A549 (cell line): ENCODE measurements at places on chromosomes 5 and 9. TPM values are rescaled to one million over a fixed set of nuclear protein-coding genes. Genes with fewer than 3 reads are reported as not detected.

GRCh38 chr9:8434621-8435020 is 635.0 kb upstream of the DMAC1 start:
- DNase-seq = no peak

DNA sequence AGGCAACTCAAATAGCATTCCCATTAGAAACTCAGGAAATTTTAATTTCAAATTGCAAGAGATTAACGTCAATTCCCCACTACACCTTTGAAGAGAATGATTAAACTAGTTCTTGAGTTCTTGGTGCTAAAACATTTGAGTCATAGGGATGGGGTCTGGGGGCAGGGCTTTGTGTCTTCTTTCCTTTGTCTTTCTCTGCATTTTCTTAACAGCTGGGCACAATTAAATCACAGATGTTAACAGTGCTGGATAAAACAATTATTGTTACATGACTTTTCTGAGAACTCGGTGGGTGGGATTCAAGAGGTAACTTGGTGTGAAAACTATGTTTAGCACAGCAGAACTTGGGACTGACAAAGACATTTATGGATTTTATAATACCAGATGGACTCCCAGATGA is 351.9 kb upstream of the TNC start:
- DNase-seq = no peak

DNA sequence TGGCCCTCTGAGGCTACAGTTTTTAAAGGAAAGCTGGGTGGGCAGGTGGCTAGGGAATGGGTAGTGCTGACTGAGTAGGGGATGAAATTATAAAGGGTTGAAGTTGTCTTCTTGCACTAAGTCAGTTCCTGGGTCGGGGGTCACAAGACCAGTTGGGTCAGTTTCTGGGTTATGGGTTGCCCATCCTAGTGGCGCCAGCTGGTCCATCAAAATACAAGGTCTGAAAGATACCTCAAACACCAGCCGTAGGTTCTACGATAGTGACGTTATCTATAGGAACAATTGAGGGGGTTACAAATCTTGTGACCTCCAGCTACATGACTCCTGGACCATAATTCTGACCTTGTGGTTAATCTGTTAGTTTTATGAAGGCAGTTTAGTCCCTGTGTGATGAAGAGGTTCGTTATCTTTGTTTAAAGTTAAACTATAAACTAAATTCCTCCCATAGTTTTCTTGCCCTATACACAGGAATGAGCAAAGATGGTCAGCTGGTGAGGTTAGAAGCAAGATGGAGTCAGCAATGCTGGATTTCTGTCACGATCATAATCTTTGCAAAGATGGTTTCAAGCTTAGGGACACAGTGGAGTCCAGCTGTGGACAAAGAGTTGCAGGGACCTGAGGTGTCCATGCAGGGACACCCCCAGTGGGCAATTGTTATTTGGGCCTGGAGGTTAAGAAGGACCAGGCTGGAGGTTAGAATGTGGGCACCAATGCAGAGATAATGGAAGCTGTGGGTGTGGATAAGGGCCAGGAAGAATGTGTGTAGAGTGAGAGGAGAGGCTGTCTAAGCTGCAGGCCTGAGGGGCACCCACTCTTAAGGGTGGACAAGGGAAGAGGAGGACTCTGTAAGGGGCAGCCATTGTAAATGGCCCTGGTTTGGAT is 14.0 kb upstream of the CREBRF start:
- no peak for DNase-seq

DNA sequence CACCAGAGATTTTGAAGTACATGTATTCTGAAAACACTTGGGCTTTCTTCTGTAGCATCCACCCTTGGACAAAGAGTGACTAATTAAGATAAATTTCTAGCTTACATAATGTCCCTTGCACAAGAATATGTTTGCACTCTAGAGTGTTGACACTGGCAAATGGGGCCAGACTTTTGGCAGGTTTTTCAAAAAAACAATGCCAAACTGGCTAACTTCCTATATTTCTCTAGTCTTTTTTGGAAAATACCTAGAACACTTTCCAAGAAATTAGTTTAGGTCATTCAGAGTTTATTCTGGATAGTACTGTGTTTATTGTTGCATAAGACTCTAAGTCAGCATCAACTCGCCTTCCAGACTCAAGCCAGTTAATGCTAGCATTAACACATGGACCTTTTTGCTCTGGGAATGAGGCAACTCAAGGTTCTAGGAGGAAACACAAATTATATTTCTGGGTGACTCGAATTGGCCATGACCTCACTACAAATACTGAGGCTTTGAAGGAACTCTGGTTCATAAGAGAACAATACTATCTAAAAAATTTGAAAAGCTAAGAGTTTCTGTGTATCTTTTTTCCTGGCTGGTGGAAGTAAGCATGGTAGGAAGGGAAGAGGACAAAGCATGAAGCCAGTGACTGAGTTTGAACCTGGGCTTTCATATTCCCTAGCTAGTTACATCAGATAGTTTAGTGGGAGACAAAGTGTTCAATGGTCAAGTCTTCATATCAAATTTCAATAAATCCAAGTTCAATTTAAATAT is 101.6 kb downstream of the NREP start:
- no peak for DNase-seq

DNA sequence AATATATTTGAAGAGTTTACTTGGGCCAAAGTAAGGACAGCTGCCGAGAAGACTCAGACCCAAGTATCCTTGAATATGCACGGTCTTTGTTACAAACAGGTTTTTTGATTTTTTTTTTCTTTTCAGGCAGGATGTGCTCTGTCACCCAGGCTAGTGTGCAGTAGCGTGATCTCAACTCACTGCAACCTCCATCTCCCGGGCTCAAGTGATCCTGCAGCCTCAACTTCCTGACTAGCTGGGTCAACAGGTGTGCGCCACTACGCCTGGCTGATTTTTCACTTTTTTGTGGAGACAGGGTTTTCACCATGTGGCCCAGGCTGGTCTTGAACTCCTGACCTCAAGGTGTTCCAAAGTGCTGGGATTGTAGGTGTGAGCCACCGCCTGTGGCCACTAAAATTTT is 27.4 kb downstream of the JMY start:
- no peak for DNase-seq

DNA sequence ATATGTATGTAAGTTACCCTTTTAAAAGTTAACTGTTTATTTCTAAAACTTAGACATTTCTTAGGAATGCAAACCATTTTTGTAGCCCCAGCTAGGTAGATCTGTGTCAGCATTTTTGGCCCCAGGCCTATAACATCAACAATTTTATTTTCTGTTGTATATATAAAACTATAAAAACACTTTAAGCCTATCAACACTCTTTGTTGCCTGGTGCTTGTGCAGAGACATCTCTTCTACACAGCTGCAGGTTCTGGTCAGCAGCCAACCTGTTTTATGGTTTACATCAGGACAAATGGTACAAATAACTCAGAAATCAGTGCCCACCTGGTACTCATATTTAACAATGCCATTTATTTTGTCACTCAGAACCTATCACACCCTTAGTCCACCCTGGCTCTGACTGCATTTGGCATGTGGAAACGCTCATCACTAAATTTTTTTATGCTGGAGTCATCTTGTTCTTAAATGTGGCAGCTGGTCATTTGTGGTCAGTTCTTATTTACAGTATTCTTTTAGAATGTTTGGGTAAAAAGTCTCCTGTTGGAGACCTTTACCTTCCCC is 173.4 kb downstream of the DNAH5 start:
- DNase-seq = no peak

DNA sequence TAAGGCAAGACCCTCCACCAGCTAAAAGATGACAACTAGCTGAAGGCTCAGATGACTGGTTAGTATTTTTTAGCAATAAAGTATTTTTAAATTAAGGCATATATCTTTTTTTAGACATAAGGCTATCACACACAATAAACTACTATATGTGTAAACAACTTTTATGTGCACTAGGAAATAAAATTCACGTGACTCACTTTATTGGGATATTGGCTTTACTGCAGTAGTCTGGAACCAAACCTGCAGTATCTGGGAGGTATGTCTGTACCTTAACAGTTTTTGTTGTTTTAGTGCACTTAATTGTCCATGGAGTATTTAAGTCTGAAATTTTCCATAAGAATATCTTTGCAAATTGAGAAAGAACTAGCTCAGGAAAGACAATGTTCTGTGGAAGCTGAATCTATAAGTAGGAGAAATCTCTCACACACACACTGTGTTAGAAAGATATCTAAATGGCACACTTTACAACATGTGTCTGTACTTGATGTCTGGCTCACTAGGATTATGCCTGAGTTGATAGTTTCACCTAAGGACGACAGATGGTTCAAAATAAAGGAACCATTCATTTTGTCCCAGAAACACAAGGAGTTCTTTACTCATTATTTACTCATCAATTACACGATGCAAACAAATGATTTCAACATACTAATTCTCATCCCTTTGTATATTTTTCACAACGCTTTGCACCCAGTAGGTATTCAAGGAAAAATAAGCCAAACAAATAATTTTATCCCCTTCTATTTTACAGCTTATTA is 4.6 kb downstream of the RAPGEF6 start:
- DNase-seq = no peak

DNA sequence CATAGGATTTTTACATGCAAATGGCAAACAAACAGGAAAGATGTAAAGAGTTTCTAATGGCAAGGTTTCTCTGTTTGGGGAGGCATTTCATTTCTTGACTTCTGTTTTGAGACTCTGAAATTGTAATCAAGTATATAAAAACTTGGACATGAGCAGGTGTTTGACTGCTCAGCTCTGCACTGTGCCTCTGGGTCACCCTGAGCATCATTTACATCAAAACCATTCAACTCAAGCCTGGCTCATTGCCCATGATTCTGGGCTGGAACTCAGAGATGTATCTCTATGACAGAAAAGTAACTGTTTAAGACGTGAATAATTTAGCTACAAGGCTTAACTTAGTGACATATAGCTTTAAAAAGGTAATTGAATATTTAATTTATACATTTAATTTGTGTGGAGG is 1402.4 kb upstream of the NUDT12 start:
- DNase-seq = no peak

DNA sequence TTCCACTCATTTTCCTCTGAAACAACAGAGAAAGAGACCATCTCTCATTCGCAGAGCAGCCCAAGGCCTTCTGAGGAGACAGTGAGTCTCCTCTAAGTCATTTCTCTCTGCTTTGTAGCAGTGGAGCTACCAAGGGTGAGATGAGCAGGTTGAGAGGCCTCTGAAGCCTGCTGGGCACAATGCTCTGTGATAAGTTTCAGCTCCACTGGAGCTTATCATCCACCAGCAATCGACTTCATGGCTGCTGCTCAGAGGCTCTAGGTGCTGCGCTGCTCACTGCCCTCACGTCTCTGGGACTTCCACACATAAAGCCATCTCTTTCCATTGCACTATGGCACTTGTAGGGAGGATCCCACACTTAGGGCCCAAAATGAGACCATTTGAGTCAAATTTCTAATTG is 96.3 kb downstream of the CMYA5 start:
- DNase-seq = no peak

- DNase-seq = no peak
These were observed 67.4 kb upstream of the ZNF618 start for GRCh38 chr9:113808391-113809358.

DNA sequence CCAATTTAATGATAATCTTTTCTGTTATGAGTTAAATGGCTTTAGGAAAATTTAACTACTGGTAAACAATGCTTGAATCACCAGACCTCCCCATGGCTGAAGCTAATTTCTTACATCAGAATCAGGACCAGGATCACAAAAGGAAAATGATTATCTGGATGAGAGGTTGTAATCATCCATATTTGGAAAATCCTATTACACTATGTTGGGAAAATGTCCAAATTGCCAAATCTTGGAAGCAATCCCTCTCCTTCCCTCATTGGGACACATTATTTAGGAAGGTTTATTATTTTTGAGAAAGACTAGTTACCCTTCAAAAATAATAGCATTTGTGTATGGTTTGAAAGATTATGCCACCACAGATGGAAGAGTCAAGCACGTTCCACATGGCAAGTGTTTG is 130.7 kb upstream of the MINAR2 start:
- no peak for DNase-seq

- no peak for DNase-seq
These were observed 147.0 kb downstream of the FOCAD start for GRCh38 chr9:20831028-20831427.

- DNase-seq = no peak
These were observed 319.1 kb downstream of the GLIS3 start for GRCh38 chr9:3980771-3981170.

GRCh38 chr5:134111741-134112647 is 2.5 kb upstream of the TCF7 start:
- DNase-seq = no peak

- no peak for DNase-seq
These were observed 290.3 kb upstream of the SGCD start for GRCh38 chr5:156036640-156037039.

GRCh38 chr5:92460505-92460904 is 1077.4 kb upstream of the ARRDC3 start:
- DNase-seq = no peak

DNA sequence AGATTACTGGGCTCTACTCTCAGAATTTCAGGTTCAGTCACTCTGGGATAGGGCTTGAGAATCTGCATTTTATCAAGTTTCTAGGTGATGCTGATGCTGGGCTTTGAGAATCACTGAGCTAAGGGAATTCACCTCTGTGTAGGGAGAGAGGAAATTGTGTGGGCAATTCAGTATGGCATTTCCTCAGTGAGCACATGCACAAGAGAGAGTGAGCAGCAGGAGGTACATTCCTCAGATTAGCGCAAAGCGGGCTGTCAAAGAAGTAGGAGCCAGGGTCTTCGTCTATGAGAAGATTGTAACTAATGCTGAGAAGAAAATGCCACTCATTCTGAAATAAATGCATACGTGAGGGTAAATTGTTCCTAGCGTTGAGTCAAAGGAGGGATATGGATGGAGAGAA is 175.9 kb downstream of the KIF4B start:
- no peak for DNase-seq

- no peak for DNase-seq
These were observed 2.9 kb downstream of the UNC13B start for GRCh38 chr9:35164711-35165110.

DNA sequence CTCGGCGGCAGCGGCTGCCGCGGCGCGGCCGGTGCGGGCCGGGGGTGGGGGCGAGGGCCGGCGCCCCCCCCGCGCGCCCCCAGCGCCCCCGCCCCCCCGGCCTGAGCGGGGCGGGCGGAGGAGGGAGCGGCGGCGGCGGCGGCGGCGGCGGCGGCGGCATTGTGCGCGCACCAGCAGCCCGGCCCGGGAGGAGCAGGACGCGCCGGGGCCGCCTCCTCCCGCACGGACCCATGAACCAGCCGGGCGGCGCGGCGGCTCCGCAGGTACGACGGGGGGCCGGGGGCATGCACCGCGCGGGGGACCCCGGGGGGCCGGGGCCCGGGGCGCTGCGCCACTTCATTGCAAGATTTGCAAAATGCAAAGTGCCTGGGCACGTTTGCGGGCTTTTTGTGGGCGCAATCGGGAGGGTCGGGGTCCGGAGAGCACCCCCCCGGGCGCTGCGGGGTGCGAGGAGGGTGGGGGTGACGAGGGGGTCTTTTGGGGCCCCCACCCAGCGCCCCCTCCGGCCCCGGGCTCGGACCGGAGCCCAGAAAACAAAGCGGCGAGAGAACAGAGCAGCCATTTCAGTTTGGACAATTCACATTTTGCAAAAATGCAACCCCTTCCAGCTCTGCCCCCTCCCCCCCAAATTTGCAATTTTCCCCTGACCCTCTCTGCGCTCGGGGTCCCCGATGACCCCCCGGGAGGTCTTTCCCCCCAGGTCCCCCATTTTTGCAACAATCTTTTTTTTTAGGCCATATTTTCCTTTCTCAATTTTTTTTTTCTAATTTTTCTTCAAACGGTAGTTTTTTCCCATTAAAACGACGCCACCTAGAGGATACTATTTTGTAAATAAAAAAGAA is at the start of gene ZNF618:
TSS of gene ZNF618 (plus strand) at position 159 of the 842 bp plus-strand sequence. CDS start at position 231, 72 bp downstream.
- peak; percentile 55 for DNase-seq

Gene TMEM252
- polyA plus RNA-seq = not detected in 3 replicates

Gene C5orf52
- not detected in 3 replicates for polyA plus RNA-seq

Gene ADRB2
- polyA plus RNA-seq = 0.34 to 0.50 TPM (median 0.37 TPM) in 3 replicates
